ENCODE measurements at places on chromosomes 16 and 17. TPM values are rescaled to one million over a fixed set of nuclear protein-coding genes. Genes with fewer than 3 reads are reported as not detected.

CTRB2 gene
- total RNA-seq = not detected

MYH8 gene
- not detected for total RNA-seq

DNA sequence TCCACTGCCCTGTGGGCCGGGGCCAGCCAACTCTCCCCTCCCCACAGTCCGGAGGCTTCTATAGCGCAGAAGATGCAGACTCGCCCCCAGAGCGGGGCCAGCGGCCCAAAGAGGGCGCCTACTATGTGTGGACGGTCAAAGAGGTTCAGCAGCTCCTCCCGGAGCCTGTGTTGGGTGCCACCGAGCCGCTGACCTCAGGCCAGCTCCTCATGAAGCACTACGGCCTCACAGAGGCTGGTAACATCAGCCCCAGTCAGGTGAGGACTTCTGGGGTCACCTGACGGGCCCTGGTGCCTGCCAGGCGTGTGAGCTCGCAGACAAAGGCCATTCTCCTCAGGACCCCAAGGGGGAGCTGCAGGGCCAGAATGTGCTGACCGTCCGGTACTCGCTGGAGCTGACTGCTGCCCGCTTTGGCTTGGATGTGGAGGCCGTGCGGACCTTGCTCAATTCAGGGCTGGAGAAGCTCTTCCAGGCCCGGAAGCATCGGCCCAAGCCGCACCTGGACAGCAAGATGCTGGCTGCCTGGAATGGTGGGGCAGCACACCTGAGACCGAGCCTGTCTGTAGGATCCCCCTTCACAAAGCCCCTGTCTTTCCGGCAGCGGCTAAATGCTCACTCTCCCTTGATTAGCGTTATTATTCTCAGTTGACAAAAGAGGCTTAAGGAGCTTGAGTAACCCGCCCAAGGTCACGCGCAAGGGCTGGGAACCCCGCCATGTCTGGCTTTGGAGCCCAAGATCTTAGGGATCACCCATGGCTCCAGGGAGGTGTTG is 3.9 kb downstream of the SPATA20 start:
- H3K27me3 ChIP-seq = no peaks in the 10 kb centered on the region
- peaks cover 12% of the 10 kb centered on the region for H3K4me1 ChIP-seq
- no peaks in the 10 kb centered on the region for H3K36me3 ChIP-seq
- no peak overlapping the region for H3K4me3 ChIP-seq

DNA sequence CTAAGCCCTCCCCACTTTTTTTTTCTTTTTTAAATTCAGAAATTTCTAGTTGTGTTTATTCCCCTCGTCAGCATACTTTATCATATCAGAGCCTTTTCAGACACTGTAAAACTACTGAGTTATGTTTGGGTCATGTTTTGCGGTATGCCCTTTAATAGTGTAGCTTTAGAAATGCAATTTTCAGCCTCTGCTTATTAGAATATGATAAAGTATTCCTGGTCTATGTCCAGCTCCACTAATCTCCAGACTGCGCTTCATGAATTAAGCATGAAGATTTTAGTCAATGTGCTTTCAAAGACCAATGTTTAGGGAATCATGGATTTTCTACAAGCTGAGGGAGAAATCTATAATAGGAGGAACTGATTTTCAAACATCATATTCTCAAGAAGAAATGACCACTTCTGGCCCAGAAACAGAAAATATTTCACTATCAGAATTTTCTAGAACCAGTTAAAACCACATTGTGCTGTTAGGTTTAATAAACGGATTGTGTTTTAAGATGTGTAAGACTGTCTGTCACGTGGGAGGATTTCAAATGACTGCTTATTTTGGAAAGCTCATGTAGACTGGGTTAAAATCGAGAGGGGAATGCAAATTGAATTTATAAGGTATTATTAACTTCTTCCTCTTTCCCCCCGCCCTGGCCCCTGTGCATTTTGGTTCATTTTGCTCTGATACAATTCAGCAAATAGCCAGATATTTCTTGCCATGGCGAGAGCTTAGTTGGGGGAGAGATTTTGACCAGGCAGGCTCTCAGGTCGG is 498.5 kb downstream of the WWOX start:
- H3K27me3 ChIP-seq = no peaks in the 10 kb centered on the region
- H3K4me1 ChIP-seq = peaks cover 14% of the 10 kb centered on the region
- no peaks in the 10 kb centered on the region for H3K36me3 ChIP-seq

Measured in Karpas-422 (cell line).